ENCODE measurements at places on chromosomes 2 and 18.

- no peak for DNase-seq
Observed at GRCh38 chr2:229715895-229716507, 1.6 kb upstream of the DNER start.

DNA sequence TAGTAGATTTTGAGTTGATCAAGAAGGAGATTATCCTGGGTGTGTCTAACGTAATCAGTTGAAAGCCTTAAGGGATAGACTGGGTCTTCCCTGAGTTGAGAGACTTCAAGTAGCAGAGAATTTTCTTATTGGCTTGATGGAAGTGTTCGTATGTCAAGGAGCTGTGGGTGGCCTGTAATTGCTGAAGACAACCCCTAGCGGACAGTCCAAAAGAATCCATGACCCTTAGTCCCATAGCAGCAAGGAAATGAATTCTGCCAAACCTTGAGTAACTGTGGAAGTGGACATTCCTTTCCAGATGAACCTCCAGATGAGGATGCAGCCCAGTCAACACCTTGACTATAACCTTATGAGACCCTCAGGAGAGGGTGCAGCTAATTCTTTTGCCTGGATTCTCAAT is 786.3 kb downstream of the SOCS6 start:
- DNase-seq: no peak

DNA sequence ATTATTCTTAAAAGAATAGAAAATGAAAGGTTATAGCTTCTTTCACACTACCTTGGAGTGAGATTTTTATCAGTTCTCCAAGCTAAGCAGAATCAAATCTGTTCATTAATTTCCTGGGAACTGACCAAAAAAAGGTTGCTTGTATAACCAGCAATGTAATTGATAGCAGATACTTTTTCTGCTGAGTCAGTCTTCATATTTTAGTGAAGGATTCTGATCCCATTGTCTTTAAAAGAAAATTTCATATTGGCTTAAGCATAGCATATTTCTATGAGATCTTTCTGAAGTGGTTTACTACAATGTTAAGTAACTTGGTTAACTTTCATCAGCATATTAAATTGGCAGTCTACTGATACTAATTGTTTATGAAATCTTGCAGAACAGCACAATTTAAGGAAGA is 338.0 kb downstream of the TMX3 start:
- DNase-seq: no peak

GRCh38 chr2:80058562-80058961 is 246.0 kb downstream of the LRRTM1 start:
- no peak for DNase-seq

GRCh38 chr2:176734868-176735267 is 465.6 kb downstream of the MTX2 start:
- DNase-seq: no peak

DNA sequence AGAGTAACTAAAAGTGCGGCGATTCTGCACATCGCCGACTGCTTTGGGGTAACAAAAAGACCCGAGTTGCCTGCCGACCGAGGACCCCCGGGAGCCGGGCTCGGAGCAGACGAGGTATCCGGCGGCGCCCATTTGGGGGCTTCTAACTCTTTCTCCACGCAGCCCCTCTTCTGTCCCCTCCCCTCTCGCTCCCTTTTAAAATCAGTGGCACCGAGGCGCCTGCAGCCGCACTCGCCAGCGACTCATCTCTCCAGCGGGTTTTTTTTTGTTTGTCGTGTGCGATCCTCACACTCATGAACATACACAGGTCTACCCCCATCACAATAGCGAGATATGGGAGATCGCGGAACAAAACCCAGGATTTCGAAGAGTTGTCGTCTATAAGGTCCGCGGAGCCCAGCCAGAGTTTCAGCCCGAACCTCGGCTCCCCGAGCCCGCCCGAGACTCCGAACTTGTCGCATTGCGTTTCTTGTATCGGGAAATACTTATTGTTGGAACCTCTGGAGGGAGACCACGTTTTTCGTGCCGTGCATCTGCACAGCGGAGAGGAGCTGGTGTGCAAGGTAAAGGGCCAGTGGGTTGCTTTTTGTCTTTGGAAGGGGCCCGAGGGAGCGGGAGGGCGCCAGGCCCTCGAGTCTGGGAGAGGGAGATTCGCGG is 1.4 kb downstream of the TRIB2 start:
- peak; percentile 18 for DNase-seq

- no peak for DNase-seq
Observed at GRCh38 chr2:102337481-102338386, 17.9 kb upstream of the IL18R1 start.

DNA sequence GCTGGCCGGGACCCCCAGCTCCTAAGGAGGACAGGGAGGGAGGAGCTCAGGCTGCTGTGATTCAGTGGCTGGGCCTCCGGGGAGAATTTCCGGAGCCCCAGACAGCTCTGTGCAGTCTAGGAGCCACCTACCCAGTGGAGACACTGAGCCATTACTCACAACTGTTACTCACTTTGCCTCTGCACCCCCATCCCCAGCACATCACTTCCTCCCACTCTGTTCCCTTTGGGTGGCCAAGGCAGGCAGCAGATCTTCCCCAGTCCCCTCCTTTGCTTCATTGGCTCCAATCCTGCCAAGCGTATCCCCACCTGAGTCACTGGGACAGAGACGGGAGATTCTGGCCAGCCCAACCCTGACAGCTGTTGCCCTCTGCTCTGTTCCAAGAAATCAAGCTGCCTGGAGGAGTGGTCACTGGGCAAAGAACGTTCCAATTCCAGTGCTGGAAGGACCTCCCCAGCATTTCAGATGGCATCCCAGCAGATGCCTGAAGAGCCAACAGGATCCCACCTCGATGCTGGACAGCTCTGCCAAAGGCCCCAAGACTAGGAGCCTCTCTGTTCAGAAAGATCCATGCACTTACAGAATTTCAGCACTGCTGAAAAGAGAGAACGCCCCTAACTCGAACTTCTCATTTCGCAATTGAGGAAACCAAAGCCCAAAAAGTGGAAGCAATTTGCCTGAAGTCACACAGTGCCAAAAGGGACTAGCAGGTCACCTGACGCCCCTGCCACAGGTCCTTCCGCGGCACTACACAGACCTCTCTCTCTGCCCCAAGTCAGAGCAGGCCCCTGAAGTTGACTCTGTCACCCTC is 68.3 kb downstream of the TNS1 start:
- DNase-seq: no peak

DNA sequence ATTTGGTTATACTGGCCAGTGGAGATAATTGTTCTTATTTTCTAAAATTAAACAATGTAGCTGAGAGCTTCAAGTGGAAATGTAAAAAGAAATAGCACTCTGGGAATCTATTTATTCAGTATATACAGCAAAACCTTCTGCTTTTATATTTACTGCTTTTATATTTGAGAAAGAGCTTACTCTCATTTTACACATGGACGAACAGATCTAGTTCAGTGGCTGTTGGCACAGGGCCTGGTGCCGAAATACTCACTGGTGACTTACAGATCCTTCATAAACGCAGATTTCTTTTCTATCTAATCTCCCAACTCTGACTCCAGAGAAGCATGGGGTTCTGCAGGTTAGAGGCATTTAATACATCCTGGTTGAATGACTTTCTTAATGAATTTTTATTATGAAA is 266.2 kb downstream of the ASXL3 start:
- DNase-seq: no peak

DNA sequence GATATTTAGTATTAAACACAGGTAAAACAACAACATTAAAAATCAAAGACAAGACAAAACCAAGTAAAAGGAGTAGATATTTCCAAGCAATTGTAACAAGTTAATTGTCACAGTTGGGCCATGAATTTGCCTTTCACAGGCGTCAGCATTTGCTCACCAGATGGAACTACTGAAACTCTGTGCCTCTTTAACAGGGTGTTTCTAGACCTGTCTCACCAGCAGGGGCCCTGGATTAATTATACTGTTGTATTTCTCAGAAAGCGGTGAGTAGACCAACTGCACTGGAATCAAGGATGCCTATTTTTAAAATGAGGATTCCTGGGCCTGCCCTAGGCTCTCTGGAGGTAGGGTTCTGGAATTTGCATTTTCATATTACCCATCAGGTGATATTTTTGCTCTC is 92.6 kb downstream of the UPP2 start:
- no peak for DNase-seq

DNA sequence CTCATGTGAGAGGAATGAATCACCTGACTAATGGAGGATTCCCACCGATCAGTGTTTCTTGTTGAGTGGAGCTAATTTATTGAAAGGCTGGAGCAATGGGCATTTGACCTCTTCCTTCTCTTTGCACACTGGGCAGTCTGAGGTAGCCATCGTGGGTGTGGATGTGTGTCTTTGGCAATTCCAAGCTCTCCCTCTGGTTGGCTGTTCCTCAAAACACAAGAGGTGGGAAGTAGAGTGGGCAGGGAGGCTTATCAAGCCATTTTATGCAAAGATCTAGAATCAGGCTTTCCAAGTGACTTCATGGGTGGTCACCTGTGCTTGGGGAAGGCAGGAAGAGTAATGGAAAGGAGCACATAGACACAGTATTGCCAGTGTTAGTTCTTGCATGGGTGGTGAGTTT is 154.8 kb downstream of the INSIG2 start:
- no peak for DNase-seq

GRCh38 chr2:150528861-150529801 is 41.7 kb upstream of the RND3 start:
- DNase-seq: no peak

GRCh38 chr2:82803307-82803706 is 1655.8 kb downstream of the SUCLG1 start:
- no peak for DNase-seq

- DNase-seq: no peak
Observed at GRCh38 chr2:21759819-21760218, 636.1 kb downstream of the TDRD15 start.
